ENCODE measurements at places on chromosomes 2 and 18.

DNA sequence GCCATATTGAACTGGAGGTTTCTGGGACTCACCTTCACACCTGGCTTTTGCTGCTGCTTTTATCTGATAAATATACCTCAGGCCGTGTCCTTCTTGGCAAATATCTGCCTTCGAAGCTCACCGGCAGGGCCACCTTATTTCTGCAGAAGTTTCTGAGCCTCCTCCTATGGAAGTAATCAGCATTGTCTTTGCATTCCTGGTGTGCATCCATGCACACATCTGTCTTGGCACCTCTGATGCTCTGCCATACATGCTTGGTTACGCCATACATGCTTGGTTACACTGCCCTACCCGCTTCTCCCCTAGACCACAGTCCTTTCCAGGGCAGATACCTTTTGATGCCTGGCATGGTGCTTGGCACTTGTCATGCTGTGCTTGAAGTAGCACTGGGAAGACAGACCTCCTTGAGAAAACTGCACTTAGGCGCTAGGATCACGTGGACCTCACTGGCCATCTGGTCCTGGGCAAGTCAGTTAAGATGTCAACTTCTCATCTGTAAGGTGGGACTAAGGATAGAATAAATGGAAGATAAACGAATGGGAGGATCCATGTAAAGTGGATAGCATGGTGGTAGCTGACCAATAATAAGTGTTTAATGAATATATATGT is 66.8 kb downstream of the ZNF236 start:
- H3K4me3 ChIP-seq = no peak overlapping the region
- H3K36me3 ChIP-seq = peaks cover 4% of the 10 kb centered on the region
- H3K27me3 ChIP-seq = no peaks in the 10 kb centered on the region
- no peak overlapping the region for H3K27ac ChIP-seq
- no peak for DNase-seq
- H3K4me1 ChIP-seq = no peaks in the 10 kb centered on the region

GRCh38 chr2:109009920-109010610 is 21.0 kb upstream of the EDAR start:
- DNase-seq = peak; percentile 45
- no peaks in the 10 kb centered on the region for H3K36me3 ChIP-seq
- H3K4me3 ChIP-seq = no peak overlapping the region
- H3K4me1 ChIP-seq = no peaks in the 10 kb centered on the region
- H3K27me3 ChIP-seq = no peaks in the 10 kb centered on the region
- no peak overlapping the region for H3K27ac ChIP-seq

DNA sequence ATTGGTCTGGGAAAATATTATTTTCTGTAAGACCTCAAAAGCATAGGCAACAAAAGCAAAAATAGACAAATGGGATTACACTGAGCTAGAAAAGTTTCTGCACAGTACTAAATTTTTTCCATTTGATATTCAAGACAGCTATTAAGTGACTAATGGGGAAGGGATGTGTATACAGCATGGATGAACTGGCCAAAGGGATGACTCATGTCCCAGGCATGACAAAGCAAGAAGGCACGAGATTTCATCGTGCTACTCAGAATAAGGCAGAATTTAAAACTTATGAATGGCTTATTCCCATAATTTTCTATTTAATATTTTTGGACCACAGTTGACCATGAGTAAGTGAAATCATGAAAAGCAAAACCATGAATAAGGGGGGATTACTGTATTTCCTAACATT is 1250.1 kb upstream of the GYPC start:
- no peak overlapping the region for H3K4me3 ChIP-seq
- no peaks in the 10 kb centered on the region for H3K27me3 ChIP-seq
- peak; percentile 67 for DNase-seq
- no peak overlapping the region for H3K27ac ChIP-seq
- H3K4me1 ChIP-seq = no peaks in the 10 kb centered on the region

GRCh38 chr2:151796774-151797173 is 31.4 kb downstream of the ARL5A start:
- peak; percentile 33 for DNase-seq
- H3K27ac ChIP-seq = no peak overlapping the region
- H3K27me3 ChIP-seq = no peaks in the 10 kb centered on the region

DNA sequence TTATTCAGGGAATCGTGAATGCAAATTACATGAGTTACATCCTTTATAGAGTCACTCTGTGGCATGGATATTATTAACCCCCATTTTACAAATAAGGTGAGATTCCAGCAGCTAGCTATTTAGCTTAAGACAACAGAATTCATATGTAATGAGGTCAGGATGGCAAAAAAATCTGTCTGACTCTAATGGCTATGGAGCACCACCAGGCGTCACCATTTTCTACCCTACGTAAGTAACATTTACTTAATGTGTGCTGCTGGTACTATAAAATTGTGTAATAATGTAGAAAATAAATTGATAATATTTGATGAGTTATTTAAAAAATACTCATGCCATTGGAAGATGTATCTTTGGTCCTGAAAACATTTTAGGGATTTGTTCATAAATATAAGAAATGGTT is 2040.1 kb upstream of the LRRTM1 start:
- no peaks in the 10 kb centered on the region for H3K27me3 ChIP-seq
- peaks cover 2% of the 10 kb centered on the region for H3K4me1 ChIP-seq
- H3K36me3 ChIP-seq = no peaks in the 10 kb centered on the region

- peak; percentile 52 for DNase-seq
- H3K4me3 ChIP-seq = no peak overlapping the region
- H3K4me1 ChIP-seq = no peaks in the 10 kb centered on the region
- H3K36me3 ChIP-seq = no peaks in the 10 kb centered on the region
These were observed 208.2 kb upstream of the ARL4C start for GRCh38 chr2:234705108-234705507.

DNA sequence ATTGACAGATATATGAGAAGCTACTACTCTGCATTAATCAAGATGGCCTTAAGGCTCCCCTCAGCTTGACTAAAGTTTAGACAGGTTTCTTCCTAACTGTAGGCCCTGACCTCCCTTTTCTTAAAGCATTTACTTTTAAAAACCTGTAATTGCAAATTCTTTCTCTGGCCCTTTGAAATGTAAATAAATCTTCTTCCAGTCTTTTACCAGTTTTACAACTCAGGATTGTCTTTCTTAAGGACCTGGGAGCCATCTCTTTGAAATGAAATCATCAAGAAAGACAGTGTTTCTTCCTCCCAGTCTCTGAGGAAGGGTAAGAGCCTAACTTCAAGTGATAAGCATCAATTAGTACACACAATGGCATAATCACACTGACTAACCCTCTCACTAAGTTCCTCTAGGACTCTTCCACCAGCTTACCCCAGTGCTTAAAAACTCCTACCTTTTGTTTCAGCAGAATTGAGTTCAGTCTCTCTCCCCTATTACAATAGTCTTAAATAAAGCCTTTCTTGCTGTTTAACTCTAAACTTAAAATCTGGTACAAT is 58.7 kb upstream of the CDH20 start:
- DNase-seq = no peak
- H3K4me1 ChIP-seq = peaks cover 2% of the 10 kb centered on the region
- no peak overlapping the region for H3K4me3 ChIP-seq
- H3K27me3 ChIP-seq = no peaks in the 10 kb centered on the region

GRCh38 chr2:222296311-222296741 is 2.5 kb downstream of the PAX3 start:
- H3K4me1 ChIP-seq = peaks cover 2% of the 10 kb centered on the region
- H3K27ac ChIP-seq = no peak overlapping the region
- H3K36me3 ChIP-seq = no peaks in the 10 kb centered on the region
- DNase-seq = no peak
- H3K4me3 ChIP-seq = no peak overlapping the region
- H3K27me3 ChIP-seq = peaks cover 95% of the 10 kb centered on the region

DNA sequence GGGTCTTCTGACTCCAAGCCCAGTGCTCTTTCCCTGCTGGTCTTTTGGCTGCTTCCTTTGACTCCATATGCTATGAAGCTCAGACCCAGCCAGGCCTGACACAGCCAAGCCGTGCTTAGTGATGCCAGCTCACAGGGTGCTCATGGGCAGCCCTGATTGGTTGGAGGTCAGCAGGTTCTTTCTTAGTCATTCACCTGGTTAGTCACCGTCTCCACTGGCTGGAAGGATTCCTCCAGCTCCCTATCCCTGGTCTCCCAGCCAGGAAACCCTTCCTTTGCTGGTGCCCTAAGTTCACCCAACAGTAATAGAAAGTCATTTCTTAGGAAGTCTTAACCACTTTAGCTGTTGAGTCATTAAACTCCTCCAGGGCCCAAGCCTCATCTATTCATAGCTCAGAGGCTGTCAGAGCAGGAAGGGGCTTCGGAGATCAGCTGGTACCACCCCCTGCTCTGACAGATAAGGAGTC is 3.9 kb downstream of the KCNK3 start:
- H3K27ac ChIP-seq = no peak overlapping the region
- DNase-seq = no peak
- H3K27me3 ChIP-seq = peaks cover 26% of the 10 kb centered on the region
- H3K36me3 ChIP-seq = no peaks in the 10 kb centered on the region
- H3K4me3 ChIP-seq = no peak overlapping the region
- H3K4me1 ChIP-seq = peaks cover 12% of the 10 kb centered on the region

DNA sequence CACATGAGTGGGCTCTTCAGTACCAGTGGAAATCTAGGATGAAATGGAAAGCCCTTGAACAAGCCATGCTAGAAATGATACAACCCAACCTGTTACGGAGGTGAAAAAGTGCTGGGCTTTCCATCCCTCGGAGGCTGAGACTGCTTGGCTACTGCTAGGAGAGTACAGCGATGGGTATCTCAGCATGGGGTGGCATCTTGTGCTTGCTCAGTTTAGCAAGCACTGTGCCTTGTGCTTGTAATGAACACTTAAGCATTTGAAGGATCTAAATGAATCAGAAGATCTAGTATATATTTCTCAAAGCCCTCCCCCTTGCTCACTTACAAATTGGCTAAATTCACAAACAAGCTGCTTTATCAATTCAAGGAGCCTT is 44.3 kb upstream of the EHBP1 start:
- no peaks in the 10 kb centered on the region for H3K36me3 ChIP-seq
- peaks cover 17% of the 10 kb centered on the region for H3K4me1 ChIP-seq
- H3K4me3 ChIP-seq = no peak overlapping the region

- H3K27ac ChIP-seq = no peak overlapping the region
- peaks cover 4% of the 10 kb centered on the region for H3K4me1 ChIP-seq
- no peaks in the 10 kb centered on the region for H3K27me3 ChIP-seq
These were observed 54.1 kb downstream of the CDC42EP3 start for GRCh38 chr2:37617119-37617892.

DNA sequence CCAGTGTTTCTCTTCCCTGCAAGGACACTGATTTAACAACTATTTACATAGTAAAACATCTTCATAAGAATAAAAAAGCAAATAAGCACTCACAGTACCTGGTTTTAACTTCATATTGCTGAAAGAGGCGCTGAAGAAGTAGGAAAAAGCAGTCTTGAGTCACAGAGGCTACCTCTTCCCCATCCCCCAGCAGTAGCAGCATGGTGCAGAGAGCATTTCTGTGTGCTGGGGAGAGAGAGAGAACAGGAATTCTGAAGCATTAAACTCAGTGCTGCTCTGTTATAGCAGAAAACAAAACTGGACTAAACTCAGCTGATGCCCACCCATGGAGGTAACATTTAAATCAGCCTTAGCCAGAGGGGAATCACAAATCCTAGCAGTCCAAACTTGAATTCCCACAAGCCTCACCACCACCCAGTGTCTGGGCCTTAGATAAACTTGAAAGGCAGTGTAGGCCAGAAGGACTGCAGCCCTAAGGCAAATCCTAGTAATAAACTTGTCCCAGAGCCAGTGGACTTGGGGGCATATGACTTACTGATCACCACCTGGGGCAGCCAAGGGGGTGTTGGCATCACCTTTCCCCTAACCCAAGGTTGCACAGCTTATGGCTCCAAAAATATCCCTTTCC is 321.8 kb upstream of the CWC22 start:
- no peak overlapping the region for H3K27ac ChIP-seq
- no peaks in the 10 kb centered on the region for H3K36me3 ChIP-seq
- H3K4me3 ChIP-seq = no peak overlapping the region
- DNase-seq = no peak

DNA sequence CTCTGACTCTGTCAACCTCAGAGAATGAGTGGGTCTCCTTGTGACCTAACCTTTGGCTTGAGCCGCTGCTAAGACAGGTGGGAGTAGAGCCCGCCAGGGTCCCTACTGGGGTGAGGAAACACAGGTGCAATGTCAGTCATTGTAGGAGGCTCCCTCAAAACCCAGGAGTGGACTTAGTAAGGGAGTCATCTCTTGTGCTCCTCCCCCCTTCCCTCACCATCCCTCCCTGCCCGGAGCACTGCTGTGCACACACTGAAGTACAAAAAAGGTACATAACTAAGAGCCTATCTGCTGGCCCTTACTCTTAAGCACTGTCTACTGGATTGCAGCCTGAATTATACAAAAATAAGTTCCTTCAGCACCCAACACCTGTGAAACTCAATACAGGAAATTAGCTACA is 77.2 kb downstream of the MYO3B start:
- H3K4me1 ChIP-seq = no peaks in the 10 kb centered on the region
- H3K4me3 ChIP-seq = no peak overlapping the region
- no peak for DNase-seq
- H3K36me3 ChIP-seq = no peaks in the 10 kb centered on the region

DNA sequence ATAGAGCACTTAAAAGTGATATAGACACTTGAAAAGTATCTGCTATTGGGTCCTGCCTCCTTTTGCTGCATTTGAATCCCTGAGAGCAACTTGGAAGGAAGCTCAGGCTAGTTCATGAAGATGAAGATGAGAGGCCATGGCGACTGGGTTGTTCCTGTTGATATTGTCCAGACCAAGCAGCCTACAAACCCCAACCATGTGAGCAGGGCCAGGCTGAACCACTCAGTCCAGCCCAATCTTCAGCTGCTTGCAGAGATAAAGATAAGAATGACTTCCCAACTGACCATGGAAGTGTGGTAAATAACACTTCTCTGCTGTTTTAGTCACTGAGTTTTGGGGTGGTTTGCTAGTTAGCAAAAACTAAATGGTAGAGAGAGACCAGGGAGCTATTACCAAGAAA is 417.6 kb downstream of the SOX11 start:
- no peak overlapping the region for H3K27ac ChIP-seq
- H3K4me3 ChIP-seq = no peak overlapping the region
- no peak for DNase-seq

DNA sequence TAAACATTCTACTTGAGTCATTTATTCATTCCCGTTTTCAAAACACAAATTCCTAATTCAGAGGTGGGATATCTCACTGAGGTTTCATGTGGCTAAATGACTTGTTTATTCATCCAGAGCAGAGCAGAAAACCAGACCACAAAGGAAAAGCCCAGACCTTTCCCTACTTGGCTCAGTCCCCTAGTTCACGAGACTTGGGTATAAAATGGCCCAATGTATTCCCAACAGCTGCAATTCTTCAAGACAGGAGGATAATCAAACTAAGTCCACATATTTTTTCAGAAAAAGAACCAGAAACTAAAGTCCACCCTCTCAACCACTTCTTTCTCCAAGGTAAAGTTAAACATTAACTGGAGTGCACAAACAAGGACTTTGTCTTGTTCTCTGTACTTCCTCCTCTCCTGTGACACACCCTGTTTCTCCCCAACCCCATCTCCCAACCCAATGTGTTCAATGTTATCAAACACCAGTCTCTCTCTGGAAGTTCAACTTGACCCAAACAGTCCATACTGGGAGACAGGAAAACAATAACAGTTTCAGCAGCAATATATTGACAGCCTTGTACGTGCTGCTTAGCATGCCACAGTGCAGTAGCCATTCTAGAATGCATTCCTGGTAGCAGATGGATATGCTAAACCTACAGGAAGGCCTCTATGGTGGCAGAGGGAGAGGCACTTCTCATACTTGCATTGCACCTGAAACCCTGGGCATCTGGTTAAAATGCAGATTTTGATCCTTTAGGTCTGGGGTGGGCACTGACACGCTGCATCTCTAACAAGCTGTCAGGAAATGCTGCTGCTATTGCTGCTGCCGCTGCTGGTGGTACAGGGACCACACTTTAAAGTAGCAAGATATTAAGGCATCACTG is 110.7 kb downstream of the INO80D start:
- H3K27me3 ChIP-seq = no peaks in the 10 kb centered on the region
- DNase-seq = peak; percentile 14
- H3K36me3 ChIP-seq = no peaks in the 10 kb centered on the region
- H3K4me3 ChIP-seq = no peak overlapping the region
- H3K27ac ChIP-seq = no peak overlapping the region
- no peaks in the 10 kb centered on the region for H3K4me1 ChIP-seq

Measured in trophoblast cell (in vitro differentiated cells and primary cell).